Fibroblast of pulmonary artery (primary cell): ENCODE measurements at places on chromosomes 3 and 15.

DNA sequence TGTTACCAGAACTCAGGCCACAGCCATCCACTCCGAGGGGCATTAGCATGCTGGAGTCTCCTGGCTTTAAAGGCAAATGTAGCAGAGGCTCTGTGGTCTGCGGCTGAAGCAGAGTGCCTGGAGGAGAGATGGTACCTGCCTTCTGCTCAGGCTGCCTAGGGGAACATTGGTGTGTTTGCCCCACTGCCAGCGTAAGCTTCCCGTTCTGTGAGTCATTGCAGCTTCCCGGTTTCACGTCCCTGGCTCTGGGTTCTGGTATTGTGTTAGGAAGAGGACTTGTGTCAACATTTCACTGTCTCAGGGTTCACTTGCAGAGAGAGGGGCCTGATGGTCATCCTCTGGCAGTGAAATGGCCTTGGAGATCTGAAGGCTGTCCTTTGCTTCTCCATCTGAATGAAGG, 1.8 kb downstream of the GASK1A start:
- no peak for DNase-seq

- no peak for DNase-seq
Observed at GRCh38 chr3:16053794-16054193, 120.7 kb upstream of the GALNT15 start.

- DNase-seq = peak; percentile 43
Observed at GRCh38 chr15:68464448-68465090, 32.6 kb upstream of the ITGA11 start.

DNA sequence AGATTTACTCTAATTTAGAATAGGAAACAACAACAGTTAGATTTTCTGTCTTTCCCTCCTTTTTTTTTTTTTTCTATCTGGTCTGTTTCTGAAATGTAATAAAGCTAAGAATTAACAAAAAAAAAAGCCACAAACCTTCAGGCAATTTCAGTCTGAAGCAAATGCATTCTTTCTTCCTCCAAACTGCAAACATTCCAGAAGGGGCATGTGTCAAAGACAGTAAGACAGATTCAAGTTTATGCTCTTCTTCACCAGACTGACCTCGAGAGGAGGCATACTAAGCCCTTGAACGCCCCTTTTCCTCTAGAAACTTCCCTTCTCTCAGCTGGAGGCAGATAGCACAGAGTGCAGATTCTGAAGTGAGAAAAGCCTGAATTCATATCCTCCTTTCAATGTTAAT, 654.6 kb upstream of the LMCD1 start:
- no peak for DNase-seq

GRCh38 chr15:75107908-75108838, 84.8 kb downstream of the PPCDC start:
- DNase-seq = peak; percentile 93

DNA sequence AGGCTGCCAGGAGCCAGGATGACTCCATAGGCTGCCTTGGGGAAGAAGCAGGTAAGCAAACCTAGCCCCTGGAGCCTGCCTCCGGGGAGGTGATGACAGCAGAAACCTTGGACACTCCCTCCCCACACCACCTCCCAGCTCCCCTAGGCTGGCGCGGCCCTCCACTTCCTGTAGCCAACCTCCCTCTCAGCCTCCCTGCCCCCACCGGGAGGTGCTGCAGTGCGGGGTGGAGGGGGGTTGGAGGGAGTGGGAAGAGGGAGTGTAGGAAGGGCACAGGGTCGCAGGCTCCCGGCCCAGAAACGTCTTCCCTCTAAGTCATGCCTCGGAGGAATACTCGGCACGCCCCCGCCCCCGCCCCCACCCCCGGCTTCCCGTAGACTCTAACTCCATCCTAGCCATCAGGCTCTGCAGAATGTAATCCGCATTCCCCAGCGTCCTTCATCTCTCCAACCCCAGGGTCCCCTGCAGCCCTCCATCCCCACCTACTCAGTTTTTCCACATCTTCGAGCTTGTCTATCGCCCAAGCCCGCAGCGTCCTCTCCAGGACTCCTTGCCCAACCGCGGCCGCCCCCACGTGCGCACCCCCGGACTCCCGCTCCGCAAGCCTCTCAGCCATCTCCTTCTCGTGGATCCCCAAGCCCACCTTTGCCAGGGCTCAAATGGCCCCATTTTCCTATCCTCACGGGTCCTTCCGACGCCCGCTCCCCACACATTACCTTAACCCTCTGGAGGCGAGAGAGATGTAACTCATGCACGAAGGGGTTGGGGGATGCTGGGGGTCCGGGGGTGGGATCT, 528 bp downstream of the LPCAT4 start:
- peak; percentile 56 for DNase-seq

DNA sequence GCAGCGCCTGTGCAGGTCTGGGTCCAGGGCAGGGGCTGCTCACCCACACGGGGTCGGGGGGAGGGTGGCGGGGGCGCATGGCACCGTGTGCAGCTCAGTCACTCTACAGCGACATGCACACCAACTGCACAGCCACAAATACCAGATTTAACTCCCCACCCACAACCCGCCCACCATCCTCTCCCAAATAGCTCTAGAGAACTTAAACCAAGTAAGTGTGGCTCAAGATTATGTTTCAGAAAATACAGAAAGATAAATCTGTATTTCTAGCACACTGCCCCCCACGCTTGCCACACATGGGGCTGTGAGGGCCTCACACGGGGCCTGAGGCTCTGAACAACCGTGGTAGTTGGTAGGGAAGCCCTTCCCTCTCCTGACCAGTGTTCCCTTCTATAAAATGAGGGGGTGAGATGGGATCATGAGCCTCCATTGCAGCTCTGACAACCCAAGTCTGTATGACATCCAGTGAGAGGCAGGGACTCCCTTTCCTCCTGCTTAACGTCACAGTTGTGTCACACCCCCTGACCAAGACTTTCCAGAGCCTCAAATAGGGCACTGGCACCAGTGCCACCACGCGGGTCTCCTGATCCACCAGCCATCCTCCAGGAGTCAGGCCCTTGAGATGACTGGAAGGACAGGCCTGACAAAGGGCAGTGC, 23.1 kb downstream of the POC1A start:
- DNase-seq = no peak

GRCh38 chr3:135922903-135923250, 42.7 kb upstream of the PPP2R3A start:
- DNase-seq = no peak

GRCh38 chr3:120218981-120219380, 66.0 kb downstream of the GPR156 start:
- DNase-seq = no peak

DNA sequence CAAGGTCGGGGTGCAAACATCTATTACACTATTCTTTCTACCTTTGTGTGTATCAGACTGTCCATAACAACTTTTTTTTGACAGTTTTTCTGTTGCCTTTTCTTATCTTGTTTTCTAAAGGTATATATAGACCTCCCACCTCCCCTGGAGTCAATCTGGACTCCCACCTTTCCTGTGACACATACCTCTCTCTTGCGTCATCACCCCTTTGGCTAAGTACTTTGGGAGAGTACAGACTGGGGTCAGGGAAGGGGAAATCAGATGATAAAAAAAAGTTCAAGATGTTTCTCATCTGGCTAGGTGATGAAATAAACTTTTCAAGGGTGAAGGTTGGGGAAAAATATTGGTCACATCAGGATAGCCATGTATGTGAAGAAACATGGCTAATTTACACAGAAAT, 17.2 kb downstream of the TSPAN3 start:
- DNase-seq = peak; percentile 51

GRCh38 chr15:52789601-52790168, 451 bp downstream of the ONECUT1 start:
- DNase-seq = peak; percentile 16

- DNase-seq = peak; percentile 18
Observed at GRCh38 chr3:46184469-46184868, 23.6 kb downstream of the CCR1 start.

GRCh38 chr3:72043204-72044133, 258.5 kb upstream of the PROK2 start:
- no peak for DNase-seq

DNA sequence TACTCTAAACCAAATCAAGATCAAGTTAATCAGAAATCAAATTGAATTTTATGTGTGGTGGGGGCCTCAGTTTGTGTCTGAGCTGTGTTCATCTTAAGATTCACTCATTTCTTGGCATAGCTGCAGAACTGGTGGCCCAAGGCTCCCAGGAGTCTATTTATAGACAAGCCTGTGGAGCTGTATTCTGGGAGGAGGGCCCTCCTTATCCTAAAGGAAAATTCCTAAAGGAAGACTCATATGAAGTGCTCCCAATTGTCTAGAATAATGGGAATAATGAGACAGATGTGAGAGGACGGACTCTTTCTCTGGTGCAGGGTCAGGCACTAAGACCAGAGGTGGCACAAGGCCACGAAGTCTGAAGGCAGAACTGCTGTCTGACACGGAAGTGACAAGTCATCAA, 38.9 kb downstream of the C3orf85 start:
- DNase-seq = peak; percentile 4

DNA sequence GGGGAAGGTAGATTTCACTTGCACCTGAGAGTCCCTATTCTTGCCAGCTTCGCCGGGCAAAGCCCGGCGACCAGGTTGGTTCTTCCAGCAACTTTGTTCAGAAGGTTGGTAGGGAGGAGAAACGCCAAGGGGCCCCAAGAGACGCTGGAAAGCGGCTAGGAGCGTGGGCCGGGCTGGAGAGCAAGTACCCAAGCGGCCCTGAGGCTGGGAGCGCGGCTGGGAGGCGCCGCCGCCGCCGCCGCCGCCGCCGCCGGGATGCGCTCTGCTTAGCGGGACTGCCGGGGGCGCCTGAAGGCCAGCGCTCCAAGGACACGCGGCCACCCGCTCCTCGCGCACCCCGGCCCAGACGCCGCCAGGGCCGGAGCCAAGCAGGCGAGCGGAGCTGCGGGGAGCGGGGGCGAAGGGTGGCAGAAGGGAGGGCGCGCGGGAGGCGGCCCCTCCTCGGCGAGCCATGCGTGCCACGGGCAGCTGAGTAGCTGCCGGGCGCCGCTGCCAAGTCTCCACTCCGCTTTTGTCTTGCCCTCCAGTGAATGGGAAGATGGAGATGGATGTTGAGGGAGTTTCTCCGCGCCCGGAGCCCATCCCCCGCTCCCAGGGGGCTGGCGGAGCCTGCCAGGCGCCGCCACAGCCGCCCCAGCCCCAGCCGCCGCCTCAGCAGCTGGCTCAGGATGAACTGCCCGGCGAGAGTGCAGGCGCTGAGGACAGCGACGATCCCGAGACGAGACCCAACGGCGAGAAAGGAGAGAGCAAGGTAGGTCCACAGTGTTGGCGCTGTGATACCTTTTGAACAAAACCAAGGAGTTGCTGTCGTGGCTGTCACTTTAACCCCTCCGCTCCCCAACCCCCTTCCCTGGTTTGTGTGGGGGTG, 227.4 kb upstream of the AZI2 start:
- peak; percentile 3 for DNase-seq

GRCh38 chr15:66600240-66600627, 34.4 kb upstream of the LCTL start:
- no peak for DNase-seq

DNA sequence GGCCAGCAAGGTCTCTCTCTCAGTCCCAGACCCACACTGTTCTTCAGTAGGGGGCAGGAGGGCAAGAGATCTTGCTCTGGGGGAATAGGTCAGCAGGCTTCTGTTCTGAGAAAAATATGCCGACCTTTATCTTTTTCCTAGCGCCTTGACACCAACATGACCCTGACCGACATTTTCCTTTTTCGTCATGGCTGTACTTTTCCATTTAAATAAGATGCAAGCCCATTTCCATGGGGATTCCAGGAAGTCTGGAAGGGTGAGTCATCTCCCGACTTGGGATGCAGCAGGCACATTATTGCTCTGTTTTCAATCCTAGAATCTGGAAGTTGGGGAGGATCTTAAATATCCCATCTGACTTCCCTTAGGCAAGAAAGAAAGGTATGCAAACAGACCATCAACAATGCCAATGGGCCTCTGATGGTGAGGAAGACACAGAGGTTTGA, 261.5 kb upstream of the LRTM1 start:
- peak; percentile 92 for DNase-seq

DNA sequence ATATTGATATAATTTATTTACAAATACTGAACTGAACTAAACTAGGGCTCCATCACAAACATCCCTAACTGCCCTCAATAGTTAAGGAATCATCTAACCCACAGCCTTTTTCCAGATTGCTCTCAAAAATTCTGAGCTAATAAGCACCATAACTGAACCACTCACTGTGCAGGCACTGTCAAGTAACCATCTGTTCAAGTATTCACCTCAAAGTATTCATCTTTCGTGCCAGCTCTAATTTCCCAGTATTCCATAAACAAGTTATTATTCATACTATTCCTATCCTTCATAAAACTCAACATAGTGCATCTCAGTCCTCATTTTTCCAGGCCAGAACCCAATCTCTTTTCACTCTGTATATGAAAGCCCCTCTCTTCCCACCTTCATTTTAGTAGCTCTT, 41.1 kb downstream of the THBS1 start:
- DNase-seq = no peak

GRCh38 chr3:39157359-39157758, 4.0 kb upstream of the CSRNP1 start:
- no peak for DNase-seq

- DNase-seq = no peak
Observed at GRCh38 chr3:158531334-158531733, 39.7 kb upstream of the MLF1 start.

GRCh38 chr15:73936588-73937290, 10.5 kb downstream of the LOXL1 start:
- no peak for DNase-seq

DNA sequence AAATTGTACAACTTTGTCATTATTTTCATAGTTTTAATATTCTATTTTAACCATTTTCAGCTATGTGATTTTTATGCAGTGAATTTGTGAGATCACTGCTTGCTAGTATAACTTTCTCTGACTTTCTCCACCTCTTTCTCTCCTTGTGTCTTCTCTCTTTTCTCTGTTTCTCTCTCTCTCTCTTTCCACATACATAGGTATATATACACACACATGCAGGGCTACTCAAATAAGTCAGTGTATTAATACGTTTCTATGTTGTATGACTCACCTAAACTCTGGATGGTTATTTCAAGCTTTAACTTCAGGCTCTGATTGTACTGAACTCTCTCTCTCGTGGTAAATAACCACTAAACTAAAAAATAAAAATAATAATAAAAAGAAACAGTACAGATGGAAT, 1389.3 kb upstream of the ALCAM start:
- DNase-seq = no peak

DNA sequence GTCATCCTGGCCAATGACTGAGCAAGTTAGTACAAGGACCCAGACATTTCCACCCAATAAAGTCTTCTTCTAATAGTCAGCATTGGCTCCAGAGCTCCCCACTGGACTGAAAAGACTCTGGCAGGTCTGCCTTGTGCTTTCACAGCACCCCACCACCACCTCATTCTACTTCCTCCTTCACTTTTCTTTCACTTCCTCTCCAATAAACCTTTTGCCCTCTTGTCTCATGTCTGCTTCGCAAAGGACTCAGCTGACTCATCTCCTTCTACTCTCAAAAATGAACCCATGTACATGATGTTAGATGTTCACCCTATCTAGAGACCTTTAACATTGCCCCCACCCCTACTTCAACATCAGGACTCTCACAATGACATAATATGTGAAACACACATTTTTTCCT, 181.0 kb upstream of the PPP2R3A start:
- no peak for DNase-seq

- peak; percentile 68 for DNase-seq
Observed at GRCh38 chr3:171187706-171188290, 161.3 kb upstream of the SLC2A2 start.
